ENCODE measurements at places on chromosomes 11 and 22.

- DNase-seq, result no peak
Measured at GRCh38 chr11:121500717-121501116, 48.0 kb upstream of the SORL1-AS1 start.

DNA sequence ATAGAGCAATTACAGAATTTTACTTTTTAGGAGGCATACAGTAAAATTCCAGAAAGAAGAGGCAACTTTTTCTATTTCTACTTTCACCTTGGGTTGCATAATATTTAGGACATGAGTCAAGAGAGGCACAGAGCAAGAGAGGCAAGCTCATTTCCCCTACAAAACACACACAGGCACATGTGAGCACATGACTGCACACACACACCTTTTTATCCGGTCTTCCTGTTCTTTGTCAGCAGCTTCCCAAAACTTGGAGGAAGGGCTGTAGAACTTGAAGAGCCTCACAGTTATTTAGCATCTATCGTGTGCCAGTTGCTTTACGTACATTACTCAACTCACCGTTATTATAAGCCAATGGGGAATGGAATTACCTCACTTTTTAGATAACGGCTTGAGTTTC, 37.8 kb upstream of the CCDC179 start:
- DNase-seq, result no peak

DNA sequence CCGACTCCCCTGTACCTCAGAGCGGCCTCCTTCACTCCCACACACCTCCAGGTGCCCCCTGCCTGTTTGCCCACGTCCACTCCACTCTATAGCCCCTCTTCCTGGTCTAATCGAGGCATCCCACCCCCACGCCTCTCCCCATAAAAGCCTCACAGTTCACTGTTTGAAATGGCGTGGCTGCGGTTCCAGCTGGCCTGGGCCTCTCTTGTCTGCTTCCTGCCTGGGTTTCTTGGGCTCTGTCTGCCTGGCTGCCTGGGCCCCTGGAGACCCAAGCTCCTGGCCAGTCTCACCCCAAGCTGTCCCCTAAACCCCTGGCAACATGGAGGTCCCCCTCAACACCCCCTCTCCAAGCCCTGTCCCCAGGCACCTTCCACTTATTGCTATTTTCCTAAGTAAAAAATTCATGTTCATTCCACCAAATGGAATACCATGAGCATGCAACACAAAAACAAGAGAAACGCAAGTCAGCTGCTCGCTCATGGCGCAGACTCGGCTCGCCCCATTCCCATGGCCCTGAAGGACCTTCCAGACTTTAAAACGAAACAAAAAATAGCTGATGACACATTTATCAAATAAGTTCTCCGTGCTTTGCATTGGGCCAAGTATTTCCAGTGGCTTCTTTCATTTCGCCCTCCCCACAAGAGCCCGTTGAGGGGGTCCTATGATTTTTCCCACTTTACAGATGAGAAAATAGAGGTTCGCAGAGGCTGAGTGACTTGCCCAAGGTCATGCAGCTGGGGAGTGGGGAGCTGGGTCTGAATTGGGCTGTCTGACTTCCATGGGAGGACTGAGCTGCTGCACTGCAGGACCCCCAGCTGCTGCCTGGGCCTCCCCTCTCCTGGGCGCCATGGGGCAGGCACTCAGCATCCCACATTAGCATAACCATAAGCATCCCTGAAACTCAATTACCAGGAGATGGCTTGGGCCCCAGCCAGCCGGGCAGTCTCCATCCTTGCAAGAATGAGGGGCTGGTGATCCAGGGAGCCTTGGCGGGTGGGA, 11.7 kb upstream of the FLRT1 start:
- no peak for DNase-seq

DNA sequence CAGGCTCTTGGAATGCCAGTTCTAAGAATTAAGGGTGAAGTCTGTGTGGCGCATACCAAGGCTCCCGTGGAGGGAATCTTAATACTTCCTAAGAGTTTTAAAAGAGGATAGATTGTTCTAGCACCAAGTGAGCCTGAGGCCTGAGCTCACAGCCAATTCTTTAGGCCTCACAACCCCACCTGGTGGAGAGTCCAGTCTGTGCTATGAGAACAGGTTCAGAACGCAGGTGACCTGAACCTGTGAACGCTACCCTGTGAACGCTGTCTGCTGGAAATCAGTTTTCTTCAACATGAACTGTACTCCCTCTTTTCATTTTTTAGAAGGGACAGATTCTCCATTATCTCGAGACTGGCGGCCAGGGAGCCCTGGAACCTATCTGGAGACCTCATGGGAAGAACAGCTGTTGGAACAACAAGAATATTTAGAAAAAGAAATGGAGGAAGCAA, 43.2 kb upstream of the DLAT start:
- peak; percentile 62 for DNase-seq

GRCh38 chr11:95084509-95084908, 5.1 kb upstream of the ENDOD1 start:
- DNase-seq, result peak; percentile 58

GRCh38 chr11:131418189-131418588, 47.8 kb downstream of the NTM start:
- DNase-seq, result no peak

DNA sequence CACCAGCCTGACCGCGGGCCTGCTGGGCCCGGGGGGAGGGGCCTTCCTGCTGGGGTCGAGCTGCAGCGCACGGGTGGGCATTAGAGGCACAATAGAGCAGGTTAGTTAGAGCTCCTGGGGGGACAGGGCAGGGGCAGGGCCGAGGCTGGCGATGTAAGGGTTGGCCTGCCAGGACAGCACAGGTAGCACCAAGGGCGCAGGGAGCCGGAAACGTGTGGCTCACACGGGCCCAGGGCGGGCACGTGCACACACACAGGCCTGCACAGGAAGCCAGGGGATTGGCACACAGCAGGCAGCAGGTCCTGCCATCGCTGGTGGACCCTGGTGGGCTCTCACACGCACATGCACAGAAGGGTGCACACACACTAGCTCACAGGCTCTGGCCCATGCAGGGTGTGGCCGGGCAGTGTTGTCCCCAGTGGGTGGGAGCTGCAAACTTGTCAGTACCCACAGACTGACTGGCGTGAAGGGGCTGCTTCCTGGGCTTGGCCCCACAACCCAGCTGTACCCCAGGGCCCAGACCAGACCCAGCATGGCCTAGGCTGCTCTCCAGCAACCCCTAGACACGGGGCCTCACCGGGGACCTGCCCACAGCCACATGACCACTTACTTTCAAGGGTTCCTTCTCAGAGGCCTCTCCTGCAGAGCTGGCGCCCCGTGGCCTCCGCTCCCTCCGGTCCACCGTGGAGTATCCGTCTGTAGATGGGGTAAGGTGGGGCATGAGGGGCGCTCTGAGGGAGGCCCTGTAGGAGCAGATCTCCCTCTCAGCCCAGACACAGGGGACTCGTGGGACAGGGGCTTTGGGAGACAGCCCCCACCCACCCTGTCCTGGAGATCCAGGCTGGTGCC, 29.9 kb upstream of the TXNRD2 start:
- no peak for DNase-seq

DNA sequence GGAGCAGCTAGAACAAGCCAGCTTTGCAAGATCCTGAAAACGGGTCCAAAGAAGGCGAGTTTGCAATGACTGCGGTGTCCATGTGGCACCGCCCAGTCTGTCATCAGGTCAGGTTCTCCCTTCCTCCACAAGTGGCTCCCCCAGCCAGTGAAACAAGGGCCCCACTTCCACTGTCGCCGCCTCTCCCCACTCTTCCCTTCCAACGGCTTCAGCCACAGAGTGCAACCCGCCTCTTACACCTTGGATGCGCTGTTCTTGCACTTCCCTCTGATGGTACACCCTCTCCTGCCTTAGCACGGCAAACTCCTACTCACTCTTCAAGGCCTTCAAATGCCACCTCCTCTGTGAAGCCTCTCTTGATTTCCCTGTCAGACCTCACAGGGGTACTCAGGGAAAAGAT, 10.8 kb upstream of the TCF20 start:
- no peak for DNase-seq

GRCh38 chr11:75142714-75143419, 8.0 kb upstream of the SLCO2B1 start:
- DNase-seq, result peak; percentile 96

DNA sequence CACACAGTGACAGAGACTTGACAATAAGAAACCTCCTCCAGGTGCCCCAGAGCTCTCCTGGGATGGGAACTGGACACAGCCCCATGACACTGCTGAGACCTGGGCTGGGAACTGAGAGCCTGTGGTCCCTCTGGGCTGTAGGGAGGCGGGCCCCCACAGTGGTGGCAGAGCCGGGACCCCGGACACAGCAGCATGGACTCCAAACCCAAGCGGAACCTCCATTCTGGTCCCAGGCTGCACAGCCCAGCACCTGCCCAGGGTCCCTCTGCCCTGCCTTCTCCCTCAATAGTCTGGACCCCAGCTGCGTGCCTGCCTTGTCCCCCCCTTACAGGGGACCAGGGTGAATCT, 8.4 kb upstream of the APOBEC3H start:
- no peak for DNase-seq

- DNase-seq, result no peak
Measured at GRCh38 chr11:32982626-32983025, 33.1 kb upstream of the DEPDC7 start.

- peak; percentile 71 for DNase-seq
Measured at GRCh38 chr11:7571640-7572000, 57.8 kb downstream of the PPFIBP2 start.

DNA sequence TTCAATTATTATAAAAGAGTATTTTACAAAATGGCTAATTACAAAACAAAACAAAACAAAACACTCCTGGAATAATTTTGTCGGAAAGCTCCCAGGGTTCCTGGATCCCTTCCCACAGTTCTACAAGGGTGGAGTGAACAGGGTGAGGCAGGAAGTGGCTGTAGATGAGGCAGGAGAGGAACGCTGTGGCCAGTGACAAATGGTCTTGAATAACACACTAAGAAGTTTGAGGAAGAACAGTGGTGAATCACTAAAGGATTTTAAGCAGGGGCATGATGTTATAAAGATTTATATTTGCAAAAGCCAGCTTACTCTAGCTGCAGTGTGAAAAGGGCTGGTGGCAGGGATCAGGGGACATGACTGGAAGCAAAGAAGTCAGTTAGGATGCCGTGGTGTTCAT, 33.8 kb upstream of the APOA1 start:
- DNase-seq, result peak; percentile 32

- no peak for DNase-seq
Measured at GRCh38 chr11:120129570-120129969, 8.3 kb downstream of the TRIM29 start.

- DNase-seq, result peak; percentile 31
Measured at GRCh38 chr11:128940156-128940555, 2.5 kb downstream of the TP53AIP1 start.
